ENCODE measurements at places on chromosomes 2 and 18. TPM values are rescaled to one million over a fixed set of nuclear protein-coding genes. Genes with fewer than 3 reads are reported as not detected.

- DNase-seq = no peak
These were observed 759.6 kb upstream of the NRXN1 start for GRCh38 chr2:51791496-51791895.

- DNase-seq = no peak
These were observed 77.0 kb downstream of the MBD2 start for GRCh38 chr18:54147439-54147838.

DNA sequence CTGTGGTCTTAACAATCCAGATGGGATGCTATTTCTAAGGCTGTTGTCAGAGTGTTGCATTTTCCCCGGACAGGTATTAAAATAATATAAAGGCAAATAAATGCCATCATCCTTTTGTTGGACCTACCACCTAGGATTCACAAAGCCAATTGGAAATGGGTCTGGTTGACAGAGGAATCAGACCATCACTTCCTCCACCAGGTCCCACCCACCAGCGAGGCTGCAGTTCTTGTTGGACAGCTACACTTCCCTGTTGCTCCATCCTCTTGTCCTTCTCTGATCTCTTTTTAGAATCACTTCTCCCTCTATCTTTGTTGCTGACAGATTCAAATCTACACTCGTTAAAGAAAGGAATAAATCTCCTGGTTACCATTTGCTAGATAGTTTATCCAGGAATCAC, 1.1 kb downstream of the TMEM169 start:
- DNase-seq = no peak

Gene FLACC1
- 3.7 TPM for total RNA-seq

GRCh38 chr2:159640176-159640575, 23.8 kb upstream of the BAZ2B start:
- no peak for DNase-seq

- DNase-seq = no peak
These were observed 30.4 kb upstream of the KLHL29 start for GRCh38 chr2:23354554-23354953.

GRCh38 chr2:178069551-178069950, 3.0 kb downstream of the PDE11A start:
- DNase-seq = no peak

DNA sequence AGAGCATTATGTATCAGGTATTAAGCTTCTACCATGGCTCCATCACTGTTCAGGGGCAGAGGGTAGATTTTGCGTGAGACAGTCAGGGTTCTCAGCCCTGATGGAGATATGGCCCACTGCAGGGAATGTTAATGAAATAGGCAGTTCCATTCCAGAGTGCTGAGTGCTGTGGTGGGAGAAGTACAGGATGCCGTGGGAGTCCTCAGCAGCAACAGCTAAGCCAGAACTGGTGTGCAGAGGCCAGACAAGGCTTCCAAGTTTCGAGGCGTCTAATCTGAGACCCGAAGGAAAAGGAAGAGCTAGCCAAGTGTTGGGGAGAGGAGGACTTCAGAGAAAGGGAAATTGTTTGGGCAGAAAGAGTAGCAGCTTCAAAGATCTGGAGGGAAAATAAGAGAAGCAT, 30.2 kb upstream of the MAPRE2 start:
- no peak for DNase-seq

GRCh38 chr2:239147376-239147775, 253.4 kb downstream of the HDAC4 start:
- DNase-seq = no peak

GRCh38 chr2:20141056-20141762, 83.7 kb downstream of the SDC1 start:
- DNase-seq = no peak

Gene LDAH
- 24.3 TPM for total RNA-seq

Gene LAMA3
- total RNA-seq = 1.4 TPM

Gene MROH2A
- not detected for total RNA-seq

DNA sequence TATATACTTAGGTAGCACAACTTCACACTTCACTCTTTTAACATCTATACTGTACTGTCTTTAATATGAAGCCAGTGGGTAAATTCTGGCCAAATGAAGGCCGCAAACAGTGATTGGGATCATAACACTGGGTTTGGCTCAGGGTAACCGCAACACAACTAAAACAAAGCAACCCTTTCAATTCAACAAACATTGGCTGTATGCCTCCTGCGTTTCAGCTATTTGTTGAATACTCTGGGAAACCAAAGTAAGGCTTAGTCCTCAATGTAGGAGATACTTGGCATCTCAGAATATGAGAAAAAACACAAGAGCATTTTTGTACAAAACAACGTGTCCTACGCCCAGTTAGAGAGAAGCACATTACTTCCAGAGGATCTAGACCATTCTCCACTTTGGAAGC, 693.3 kb upstream of the KLHL29 start:
- no peak for DNase-seq

- no peak for DNase-seq
These were observed 1.0 kb downstream of the PSTPIP2 start for GRCh38 chr18:46070815-46071652.

- DNase-seq = no peak
These were observed 394.9 kb downstream of the ARHGAP15 start for GRCh38 chr2:143524119-143524553.

GRCh38 chr2:62293151-62293489, 97.2 kb downstream of the B3GNT2 start:
- no peak for DNase-seq

Gene KIF5C
- total RNA-seq = 379 TPM

DNA sequence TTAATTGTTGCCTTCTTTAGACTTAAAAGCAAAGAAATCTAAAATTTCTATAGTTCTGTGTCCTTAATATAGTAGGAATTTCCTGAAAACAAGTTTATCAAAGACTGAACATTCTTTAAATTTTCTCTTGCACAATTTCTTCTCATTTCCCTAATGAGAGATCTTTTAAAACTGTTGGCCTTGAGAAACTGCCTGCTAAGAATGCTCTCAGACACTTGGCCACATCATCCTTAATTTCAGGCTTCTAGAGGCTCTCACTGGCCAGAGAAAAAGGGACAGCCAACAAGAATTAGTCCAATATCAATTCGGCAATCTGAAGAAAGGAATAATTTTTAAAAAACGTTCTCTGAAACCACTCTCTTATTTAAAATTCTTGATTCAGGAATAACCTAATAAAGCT, 167.0 kb upstream of the CREB1 start:
- DNase-seq = no peak

GRCh38 chr2:168316073-168316440, 68.7 kb upstream of the STK39 start:
- no peak for DNase-seq

DNA sequence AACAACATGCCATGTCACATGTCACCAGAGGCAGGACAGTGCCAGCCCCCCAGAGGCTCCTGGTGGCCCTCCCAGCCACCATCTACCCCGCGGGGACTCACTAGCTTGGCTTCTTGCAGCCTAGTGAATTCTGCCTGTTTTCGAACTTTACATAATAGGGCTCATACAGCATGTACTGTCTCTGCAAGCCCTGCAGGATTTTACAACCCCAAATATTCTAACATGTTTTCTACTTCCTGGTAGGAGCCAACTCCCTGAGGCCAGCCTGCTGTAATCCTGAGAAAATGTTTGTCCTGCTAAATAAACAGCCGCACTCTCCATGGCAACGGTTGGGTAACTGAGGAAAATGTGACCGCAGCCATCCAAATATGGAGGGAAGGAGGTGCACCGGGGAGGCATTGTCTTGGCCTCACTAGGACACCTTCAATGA, 2.7 kb downstream of the PER2 start:
- no peak for DNase-seq

Gene LYG1
- 0.47 TPM for total RNA-seq

DNA sequence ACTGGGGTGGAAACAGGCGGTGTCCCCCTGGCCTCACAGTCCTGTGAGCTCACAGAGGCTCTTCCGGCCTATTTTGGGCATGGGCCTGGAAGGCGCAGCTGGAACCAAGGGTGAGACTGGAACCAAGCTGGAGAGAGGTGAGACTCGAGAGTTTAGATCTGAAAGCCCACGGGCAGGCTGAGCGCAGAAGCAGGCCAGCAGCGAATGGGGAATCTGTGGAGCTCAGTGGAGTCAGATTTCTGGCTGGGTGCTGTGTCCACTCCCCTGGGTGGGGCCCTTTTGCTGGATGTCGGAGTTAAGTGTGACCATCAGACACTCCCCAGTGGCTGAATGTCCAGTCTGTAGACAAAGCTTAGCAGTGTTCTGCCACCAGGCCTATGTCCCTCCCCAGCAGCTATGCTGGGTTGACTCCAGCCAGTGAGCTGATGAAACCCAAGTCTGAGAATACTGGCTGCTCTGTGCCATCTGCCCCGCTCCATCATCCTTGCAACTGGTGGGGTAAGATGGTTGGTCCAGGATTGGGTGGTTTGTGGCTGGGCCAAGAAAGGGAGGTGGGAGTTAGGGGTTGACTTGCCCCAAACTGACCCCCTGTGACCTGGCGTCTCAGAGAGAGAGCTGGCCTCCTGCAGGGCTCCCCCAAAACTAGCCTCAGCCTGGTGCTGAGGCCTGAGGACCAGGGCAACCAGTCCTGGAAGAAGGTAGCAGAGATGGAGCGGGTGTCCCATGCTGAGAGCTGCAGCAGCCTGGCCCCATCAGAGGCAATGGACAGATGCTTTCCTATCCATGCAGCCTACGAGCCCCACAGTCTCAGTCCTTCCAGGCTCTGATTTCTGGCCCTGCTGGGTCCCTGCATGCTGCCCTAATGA, 34.4 kb downstream of the CYP26B1 start:
- no peak for DNase-seq

GRCh38 chr2:167209784-167210183, 321.5 kb downstream of the XIRP2 start:
- no peak for DNase-seq

Gene OTOS
- total RNA-seq = 0.94 TPM

Gene SKOR2
- total RNA-seq = not detected

DNA sequence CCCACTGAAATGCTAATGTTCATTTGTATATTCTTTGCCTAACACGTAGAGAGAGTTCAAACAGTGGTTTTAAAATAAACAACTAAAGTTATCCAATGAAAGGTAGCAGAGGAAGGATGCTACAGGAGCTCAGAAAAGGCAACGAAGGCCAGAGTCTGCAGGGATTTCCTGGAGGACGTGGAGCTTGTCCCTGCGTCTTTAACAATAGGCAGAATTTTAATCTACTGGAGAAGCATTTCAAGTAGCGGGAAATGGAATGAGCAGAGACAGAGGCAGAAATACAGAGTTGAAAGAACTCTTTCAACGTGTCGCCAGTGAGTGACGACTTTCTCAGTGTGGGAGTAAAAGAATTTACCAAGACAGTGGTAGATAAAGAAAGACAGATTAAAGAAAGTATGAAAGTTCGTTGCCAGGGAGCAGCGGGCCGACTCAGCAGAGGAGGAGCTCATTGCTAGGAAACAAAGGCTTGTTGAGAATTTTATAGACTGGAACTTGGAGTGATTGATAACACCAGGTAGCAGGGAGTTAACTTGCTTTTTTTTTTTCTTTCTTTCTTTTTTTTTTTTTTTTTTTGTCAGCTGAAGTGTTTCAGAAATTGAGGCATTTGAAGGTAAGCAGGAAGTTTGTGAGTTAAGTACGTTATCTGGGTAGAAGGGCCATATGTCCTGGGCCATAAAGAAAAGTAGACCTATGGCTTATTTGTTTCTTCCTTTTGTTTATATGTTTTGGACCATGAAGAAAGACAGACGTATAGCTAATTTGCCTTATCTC, 625 bp upstream of the NBAS start:
- DNase-seq = peak; percentile 21

Gene GPR39
- 5.0 TPM for total RNA-seq

Gene LHCGR
- 0.16 TPM for total RNA-seq

Gene LBX2
- not detected for total RNA-seq

GRCh38 chr2:173299764-173300163, 54.9 kb upstream of the CDCA7 start:
- DNase-seq = no peak

DNA sequence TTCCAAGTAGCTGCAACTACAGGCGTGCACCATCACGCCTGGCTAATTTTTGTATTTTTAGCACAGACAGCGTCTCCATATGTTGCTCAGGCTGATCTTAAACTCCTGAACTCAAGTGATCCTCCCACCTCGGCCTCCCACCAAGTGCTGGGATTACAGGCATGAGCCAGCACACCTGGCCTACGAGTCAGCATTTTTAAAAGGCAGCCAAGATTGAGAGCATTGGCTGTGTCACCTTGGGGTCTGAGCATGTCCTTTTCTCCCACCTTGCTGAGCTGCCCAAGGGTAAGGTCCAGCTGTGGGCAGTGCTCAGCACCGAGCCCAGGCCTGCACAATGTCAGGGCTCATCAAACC, 142.8 kb upstream of the LMAN1 start:
- no peak for DNase-seq

Gene SH3BP4
- 5.5 TPM for total RNA-seq

GRCh38 chr18:71630696-71631095, 913.4 kb downstream of the CBLN2 start:
- DNase-seq = no peak

DNA sequence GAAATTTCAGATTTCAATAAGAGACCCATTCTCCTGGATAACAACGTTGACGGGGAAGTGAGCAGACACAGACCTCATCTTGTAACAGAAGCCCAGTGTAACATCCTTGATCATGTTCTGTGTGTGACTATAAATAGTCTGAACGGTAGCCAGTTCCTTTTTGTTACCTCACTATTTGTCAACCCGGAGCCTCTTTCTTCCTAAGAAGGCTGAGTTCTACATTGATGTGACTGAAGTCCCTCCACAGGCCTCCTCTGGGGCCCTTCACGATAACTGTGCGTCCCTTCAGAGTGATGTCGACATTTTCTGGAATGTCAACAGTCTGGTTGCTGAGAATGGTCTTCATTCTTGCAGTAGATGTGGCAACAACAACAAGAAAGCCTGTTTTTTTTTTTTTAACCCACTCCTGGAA, 6.3 kb upstream of the PLEKHM3 start:
- DNase-seq = no peak

Gene TXNDC2
- total RNA-seq = not detected

GRCh38 chr2:239189711-239190131, 211.1 kb downstream of the HDAC4 start:
- DNase-seq = no peak

- DNase-seq = no peak
These were observed 36.3 kb downstream of the PTPRM start for GRCh38 chr18:7603259-7604000.
